ENCODE measurements at places on chromosomes 2 and 18.

- no peaks in the 10 kb centered on the region for H3K36me3 ChIP-seq
- H3K27ac ChIP-seq: no peak overlapping the region
- no peak overlapping the region for H3K4me3 ChIP-seq
- peaks cover 3% of the 10 kb centered on the region for H3K27me3 ChIP-seq
- H3K4me1 ChIP-seq: peaks cover 7% of the 10 kb centered on the region
- DNase-seq: no peak
Observed at GRCh38 chr2:121911036-121911435, 155.6 kb downstream of the TSN start.

GRCh38 chr18:43720041-43720440 is 442.8 kb upstream of the SYT4 start:
- H3K4me3 ChIP-seq: no peak overlapping the region
- no peak overlapping the region for H3K27ac ChIP-seq
- H3K27me3 ChIP-seq: no peaks in the 10 kb centered on the region
- H3K4me1 ChIP-seq: no peaks in the 10 kb centered on the region
- no peak for DNase-seq

DNA sequence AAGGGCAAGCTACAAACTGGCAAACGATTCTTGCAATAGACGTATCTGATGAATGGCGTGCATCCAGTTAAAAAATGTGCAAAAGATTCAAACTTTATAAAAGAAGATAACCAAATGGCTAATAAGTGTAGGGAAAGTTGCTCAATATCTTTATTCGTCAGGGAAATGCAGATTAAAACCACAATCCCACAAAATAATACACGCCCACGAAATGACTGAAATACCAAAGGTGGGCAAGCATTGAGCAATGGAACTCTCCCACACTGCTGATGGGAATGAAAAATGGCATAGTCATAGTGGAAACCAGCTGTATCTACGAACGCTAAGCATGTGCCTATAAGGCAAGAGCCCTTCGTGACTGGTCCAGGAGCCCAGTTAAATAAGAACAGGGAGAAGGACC is 168.6 kb upstream of the SIX2 start:
- H3K4me3 ChIP-seq: no peak overlapping the region
- H3K4me1 ChIP-seq: no peaks in the 10 kb centered on the region
- no peaks in the 10 kb centered on the region for H3K27me3 ChIP-seq
- DNase-seq: no peak

- DNase-seq: peak; percentile 61
- H3K27me3 ChIP-seq: peaks cover 5% of the 10 kb centered on the region
- H3K36me3 ChIP-seq: peaks cover 8% of the 10 kb centered on the region
- no peak overlapping the region for H3K27ac ChIP-seq
- H3K4me3 ChIP-seq: no peak overlapping the region
- H3K4me1 ChIP-seq: peaks cover 12% of the 10 kb centered on the region
Observed at GRCh38 chr18:49768051-49768391, 45.3 kb downstream of the ACAA2 start.

GRCh38 chr2:53051157-53051556 is 716.4 kb upstream of the CHAC2 start:
- DNase-seq: no peak
- H3K27me3 ChIP-seq: no peaks in the 10 kb centered on the region
- H3K4me1 ChIP-seq: peaks cover 8% of the 10 kb centered on the region
- H3K27ac ChIP-seq: no peak overlapping the region

DNA sequence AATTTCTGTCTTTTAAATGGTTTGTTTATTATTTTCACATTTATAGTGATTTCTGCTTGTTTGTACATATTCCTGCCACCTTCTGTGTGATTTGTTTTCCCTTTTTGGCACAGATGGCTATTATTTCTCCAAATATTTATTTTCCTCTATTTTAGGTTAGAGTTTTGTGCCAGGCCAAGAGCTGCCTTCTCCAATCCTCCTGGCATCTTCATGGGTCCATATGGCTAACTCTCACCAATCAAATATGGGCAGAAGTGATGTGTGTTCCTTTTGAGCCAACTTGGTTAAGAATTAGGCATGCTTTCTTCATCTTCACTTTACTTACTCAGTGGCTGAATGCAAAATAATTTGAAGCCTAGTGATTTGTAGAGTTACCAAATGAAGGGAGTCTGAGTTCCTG is 697.1 kb upstream of the CELF4 start:
- H3K4me1 ChIP-seq: peaks cover 7% of the 10 kb centered on the region
- DNase-seq: no peak
- H3K27me3 ChIP-seq: no peaks in the 10 kb centered on the region
- no peaks in the 10 kb centered on the region for H3K36me3 ChIP-seq

DNA sequence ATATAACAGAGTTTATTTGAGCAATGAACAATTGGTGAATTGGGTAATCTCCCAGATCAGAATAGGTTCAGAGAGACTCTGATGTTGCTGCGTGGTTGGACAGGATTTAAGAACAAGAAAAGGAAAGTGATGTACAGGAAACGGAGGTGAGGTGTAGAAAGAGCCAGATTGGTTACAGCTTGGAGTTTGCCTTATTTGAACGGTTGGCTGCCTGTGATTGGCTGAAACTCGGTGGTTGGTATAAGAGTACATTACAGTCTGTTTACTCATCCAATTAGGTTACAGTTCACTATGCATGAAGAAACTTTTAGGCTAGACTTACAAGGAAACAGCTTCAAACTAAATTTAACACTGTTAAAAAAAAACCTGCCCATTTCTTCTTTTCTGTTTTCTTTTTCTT is 68.0 kb upstream of the CABLES1 start:
- peaks cover 10% of the 10 kb centered on the region for H3K36me3 ChIP-seq
- no peak for DNase-seq
- H3K27me3 ChIP-seq: peaks cover 3% of the 10 kb centered on the region
- no peak overlapping the region for H3K4me3 ChIP-seq
- no peak overlapping the region for H3K27ac ChIP-seq

GRCh38 chr2:121949271-121949670 is 193.8 kb downstream of the TSN start:
- no peak for DNase-seq
- H3K4me3 ChIP-seq: no peak overlapping the region
- peaks cover 8% of the 10 kb centered on the region for H3K4me1 ChIP-seq
- peaks cover 8% of the 10 kb centered on the region for H3K36me3 ChIP-seq
- no peak overlapping the region for H3K27ac ChIP-seq
- no peaks in the 10 kb centered on the region for H3K27me3 ChIP-seq

DNA sequence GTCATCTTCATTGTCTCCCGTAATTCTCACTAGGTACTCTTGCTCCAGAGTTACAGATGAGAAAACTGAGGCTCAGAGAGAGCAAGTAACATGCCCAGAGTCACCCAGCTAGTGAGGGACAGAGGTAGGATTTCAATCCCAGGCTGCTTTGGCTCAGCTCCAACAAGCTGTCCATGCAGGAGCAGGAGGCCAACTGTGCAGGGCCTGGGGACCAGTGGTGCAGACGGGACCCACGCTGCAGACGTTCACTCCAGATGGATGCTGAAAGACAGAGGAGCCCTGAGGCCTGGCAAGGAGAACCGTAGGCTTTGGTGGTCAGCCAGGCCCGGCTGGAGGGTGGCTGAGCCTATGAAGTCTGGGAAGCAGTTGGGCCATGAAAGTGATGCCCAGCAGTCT is 102.6 kb downstream of the MCFD2 start:
- H3K4me3 ChIP-seq: no peak overlapping the region
- no peaks in the 10 kb centered on the region for H3K36me3 ChIP-seq
- H3K27ac ChIP-seq: no peak overlapping the region
- peaks cover 2% of the 10 kb centered on the region for H3K27me3 ChIP-seq
- H3K4me1 ChIP-seq: peaks cover 9% of the 10 kb centered on the region
- DNase-seq: no peak

- H3K27ac ChIP-seq: no peak overlapping the region
- H3K36me3 ChIP-seq: no peaks in the 10 kb centered on the region
- H3K27me3 ChIP-seq: peaks cover 8% of the 10 kb centered on the region
Observed at GRCh38 chr2:39781697-39782096, 2.6 kb upstream of the THUMPD2 start.

GRCh38 chr2:104040771-104041170 is 813.1 kb upstream of the POU3F3 start:
- H3K27ac ChIP-seq: no peak overlapping the region
- H3K4me3 ChIP-seq: no peak overlapping the region
- no peaks in the 10 kb centered on the region for H3K27me3 ChIP-seq
- DNase-seq: no peak

DNA sequence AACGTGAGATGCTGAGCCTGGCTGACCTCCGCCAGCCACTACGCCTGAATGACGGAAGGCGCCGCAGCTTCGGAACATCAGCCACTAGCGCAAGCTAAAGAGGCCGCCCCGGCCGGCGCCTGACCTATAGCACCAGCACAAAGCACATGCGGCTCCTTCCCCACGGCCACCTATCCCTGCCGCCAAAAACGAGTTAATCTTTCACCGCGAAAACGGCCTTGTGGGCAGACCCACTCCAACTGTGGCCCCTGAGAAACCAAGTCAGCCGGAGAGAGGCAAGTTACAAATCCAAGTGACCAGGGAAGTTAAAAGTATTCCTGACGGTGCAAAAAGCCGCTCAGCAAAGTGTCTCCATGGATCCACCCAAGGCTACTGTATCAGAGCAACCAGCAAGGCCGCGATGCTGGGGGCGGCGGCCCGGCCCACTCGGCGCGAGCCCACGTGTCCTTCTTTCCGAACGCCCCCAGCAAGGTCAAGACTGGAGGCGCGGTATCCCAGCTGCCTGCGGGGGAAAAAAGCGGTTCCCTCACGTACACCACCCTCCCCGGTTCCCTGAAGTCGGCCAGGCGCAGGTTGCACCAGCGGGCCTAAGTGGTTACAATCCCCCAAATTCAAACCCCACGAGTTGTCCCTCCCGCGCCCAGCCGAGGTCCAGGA is 575 bp downstream of the HSPD1 start:
- peaks cover 29% of the 10 kb centered on the region for H3K4me1 ChIP-seq
- peak overlapping the region; percentile 97 for H3K4me3 ChIP-seq
- H3K27ac ChIP-seq: peak overlapping the region; percentile 89
- peaks cover 9% of the 10 kb centered on the region for H3K27me3 ChIP-seq

- H3K36me3 ChIP-seq: no peaks in the 10 kb centered on the region
- no peaks in the 10 kb centered on the region for H3K4me1 ChIP-seq
- no peak for DNase-seq
- peak within 1 kb of the TSS; percentile 86 for H3K4me3 ChIP-seq
- H3K27me3 ChIP-seq: peaks cover 10% of the 10 kb centered on the region
Observed at GRCh38 chr2:102186791-102187495, at the start of gene IL1RL2. Gene IL1RL2 (plus strand): TSS chr2:102187023. CDS start chr2:102187868, 845 bp downstream.

- H3K36me3 ChIP-seq: peaks cover 4% of the 10 kb centered on the region
- H3K4me3 ChIP-seq: no peak overlapping the region
- DNase-seq: no peak
- H3K27ac ChIP-seq: no peak overlapping the region
Observed at GRCh38 chr2:3652896-3653625, 4.9 kb upstream of the ALLC start.

- H3K27ac ChIP-seq: no peak overlapping the region
- H3K4me1 ChIP-seq: no peaks in the 10 kb centered on the region
- no peak for DNase-seq
- H3K4me3 ChIP-seq: no peak overlapping the region
- H3K36me3 ChIP-seq: no peaks in the 10 kb centered on the region
- H3K27me3 ChIP-seq: no peaks in the 10 kb centered on the region
Observed at GRCh38 chr2:116487336-116487735, 1327.2 kb upstream of the DDX18 start.

DNA sequence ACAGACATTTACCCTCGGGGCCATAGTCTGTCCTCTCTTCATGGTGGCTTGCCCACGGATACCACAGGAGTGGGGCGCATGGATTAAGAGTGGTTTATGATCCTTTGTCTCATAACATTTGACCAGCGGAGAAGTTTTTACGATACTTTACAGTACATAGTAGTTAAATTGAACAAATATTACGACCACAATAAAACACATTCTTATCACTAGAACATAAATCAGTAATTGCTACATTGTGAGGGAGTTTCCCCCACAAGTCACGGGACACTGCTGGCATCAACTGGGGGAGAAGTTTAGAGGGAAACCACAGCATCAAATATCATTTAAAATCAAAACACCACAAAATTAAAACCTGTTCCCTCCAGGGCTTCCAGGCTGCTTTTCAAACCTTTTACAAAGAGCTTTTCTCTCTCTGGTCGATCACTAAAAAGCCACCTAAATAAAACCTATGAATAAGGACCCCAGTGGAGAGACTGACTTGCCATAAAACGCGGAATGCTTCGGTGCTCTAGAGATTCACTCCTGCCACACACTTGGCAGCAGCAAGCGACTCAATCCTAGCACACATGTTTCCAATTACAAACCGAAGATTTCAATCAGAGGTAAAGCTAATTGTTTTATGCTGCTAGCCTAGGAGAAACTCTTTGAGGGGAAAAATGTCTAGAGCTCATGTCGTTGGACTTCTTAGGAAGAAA is 173.7 kb upstream of the HNRNPA3 start:
- DNase-seq: no peak
- no peaks in the 10 kb centered on the region for H3K4me1 ChIP-seq
- no peak overlapping the region for H3K4me3 ChIP-seq
- no peaks in the 10 kb centered on the region for H3K27me3 ChIP-seq

GRCh38 chr2:88212251-88212790 is 42.2 kb downstream of the THNSL2 start:
- H3K4me1 ChIP-seq: peaks cover 3% of the 10 kb centered on the region
- H3K36me3 ChIP-seq: no peaks in the 10 kb centered on the region
- H3K27me3 ChIP-seq: peaks cover 6% of the 10 kb centered on the region

DNA sequence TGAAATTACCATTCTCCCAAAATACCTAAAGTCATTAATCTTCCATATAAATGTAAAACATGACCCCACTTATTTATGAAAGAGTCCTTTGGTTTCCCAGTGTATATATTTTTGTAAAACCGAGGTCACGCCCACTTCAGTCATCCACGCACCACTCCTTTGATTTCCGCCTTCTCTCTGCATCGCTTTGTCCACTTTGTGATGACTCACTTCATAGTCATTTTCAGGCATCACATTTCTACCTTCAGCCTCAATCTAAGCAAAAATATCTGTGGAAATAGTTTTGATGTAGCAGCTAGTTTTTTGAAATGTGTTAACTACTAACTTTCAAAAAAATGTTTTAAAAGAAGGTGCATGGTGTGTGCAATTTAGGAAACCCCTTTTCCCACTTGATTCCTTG is 793.5 kb upstream of the SOX11 start:
- peaks cover 2% of the 10 kb centered on the region for H3K27me3 ChIP-seq
- DNase-seq: no peak
- peaks cover 8% of the 10 kb centered on the region for H3K4me1 ChIP-seq
- H3K4me3 ChIP-seq: no peak overlapping the region

All from endothelial cell (in vitro differentiated cells).